ENCODE measurements at places on chromosomes 1 and 21.

- no peak for DNase-seq
Measured at GRCh38 chr1:161069731-161070270, at the start of gene ARHGAP30. Gene ARHGAP30, minus strand, starts transcription at chr1:161069891. Its CDS starts 267 bp downstream, at chr1:161069624.

- no peak for DNase-seq
Measured at GRCh38 chr1:72397786-72398185, 115.4 kb upstream of the NEGR1 start.

GRCh38 chr1:186845576-186846210 lies 16.9 kb downstream of the PLA2G4A start:
- DNase-seq = no peak

DNA sequence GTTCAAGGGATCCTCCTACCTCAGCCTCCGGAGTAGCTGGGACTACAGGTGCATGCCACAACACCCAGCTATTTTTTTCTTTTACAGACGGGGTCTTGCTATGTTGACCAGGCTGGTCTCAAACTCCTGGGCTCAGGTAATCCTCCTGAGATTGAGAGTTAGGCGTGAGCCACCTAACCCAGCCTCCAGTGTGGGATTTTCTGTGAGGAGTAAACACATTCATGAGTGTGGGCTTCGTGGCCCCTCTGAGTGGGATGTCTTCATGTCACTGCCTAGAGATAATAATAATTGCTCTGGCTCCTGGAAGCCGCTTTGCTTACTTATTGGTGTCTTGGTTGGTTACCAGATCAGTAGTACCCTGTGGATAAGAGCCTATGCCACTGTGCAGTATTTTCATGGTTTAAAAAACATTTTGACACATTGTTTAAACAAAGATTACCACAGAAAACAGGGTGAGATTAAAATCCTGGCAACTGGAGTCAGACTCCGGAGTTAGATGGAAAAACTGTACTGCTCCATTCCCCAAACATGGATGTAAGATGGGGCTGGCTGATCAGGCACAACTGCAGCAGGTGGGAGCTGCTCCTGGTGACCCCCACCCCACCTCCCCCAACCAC lies 159.1 kb upstream of the RAB4A start:
- no peak for DNase-seq

GRCh38 chr1:55196433-55197035 lies 18.6 kb downstream of the USP24 start:
- DNase-seq = no peak

DNA sequence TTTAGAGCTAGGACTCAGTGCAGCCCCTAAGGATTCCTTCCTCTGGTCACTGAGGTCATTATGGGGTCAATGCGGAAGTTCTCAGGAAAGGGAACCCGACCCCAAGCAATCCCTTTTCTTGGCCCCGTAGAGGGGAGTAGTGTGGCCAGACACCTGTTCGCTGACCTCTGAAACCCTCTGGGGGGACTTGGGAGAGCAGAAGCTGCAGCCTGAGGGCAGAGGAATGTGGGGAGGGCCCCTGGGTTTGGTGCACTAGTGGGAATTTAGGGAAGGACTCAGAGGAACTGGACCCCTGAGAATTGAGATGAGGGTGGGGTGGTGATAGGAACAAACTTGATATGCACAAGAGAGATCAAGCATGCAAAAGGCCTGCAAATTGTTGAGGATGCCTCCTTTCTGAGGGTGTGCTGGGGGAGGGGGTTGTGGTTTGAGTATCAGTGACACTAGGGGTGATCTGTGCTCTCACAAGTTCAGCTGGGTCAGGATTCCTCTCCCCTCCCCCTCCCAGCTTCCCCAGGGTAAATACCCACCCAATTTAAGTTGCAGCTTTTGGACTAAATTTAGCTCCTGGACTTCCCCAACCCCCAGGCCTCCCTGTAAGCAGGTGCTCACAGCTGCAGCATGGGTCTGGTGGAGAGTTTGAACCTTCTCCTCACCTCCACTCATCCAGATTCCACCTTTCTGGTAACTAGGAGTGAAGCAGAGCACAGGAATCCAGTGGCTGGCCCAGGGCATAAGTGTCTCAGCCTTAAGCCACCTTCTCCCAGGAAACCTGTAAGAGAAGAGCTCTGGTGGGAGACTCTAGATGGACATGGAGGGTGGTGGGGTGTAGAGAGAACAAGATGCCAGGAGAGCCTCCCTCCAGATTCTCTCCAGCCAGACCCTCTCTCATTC lies 13.5 kb downstream of the ADAMTSL4 start:
- DNase-seq = no peak

- DNase-seq = no peak
Measured at GRCh38 chr1:151711044-151711800, 5.4 kb downstream of the CELF3 start.

- no peak for DNase-seq
Measured at GRCh38 chr1:183808296-183809027, 3.5 kb downstream of the RGL1 start.

DNA sequence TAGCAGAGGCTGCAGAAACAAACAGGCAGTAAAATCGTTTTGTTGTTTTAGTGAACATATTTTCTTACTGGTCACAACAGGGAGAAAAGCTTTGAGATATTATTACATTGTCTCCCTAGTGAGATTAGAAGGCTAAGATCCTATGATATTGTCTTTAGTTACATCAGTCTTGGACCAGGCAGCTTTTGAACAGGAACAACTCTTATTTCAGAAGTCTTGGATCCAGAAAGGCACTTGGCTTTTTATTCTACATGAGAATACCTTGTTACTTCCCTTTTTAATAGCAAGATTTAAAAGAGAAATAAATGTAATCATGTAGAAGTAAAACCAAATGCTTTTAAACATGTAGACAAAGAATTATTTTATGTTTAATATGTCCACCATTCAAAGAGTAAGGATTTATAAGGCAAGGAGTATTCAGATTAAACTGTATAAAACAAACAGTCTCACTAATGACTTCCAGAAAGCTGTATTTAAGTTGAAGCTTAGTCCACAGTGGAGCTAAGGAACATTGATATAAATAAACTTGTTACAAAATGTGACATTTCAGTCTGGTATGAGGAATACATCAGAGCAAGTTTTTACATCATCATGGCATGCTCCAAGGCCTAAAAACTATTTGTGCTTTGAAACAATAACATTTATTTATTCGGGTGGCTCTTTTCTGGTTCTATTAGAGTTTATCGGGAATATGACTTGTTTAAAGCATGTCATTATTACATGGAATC lies 72.2 kb downstream of the PHTF1 start:
- no peak for DNase-seq

- no peak for DNase-seq
Measured at GRCh38 chr1:100328133-100328532, 24.2 kb upstream of the CDC14A start.

- DNase-seq = no peak
Measured at GRCh38 chr1:211742272-211742671, 66.9 kb upstream of the NEK2 start.

DNA sequence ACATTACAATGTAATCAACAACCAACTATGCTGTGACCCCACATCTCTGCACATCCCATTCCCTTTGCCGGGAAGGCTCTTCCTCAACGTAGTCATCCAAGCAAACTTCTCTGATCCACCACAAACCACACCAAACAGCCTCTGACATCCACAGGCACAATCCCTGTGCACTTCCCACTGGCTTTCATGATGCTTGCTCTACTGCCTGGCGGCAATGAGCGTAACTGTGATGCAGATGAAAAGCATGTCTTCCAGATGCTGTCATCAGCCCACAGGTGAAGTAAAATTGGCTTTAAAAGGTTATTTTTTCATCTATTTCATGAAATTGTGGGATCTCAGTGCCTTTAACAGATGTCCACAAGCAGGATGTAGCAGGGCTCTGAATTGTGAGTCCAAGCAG lies 635.2 kb downstream of the SMYD3 start:
- no peak for DNase-seq

GRCh38 chr1:33270808-33271465 lies 14.6 kb downstream of the ZNF362 start:
- no peak for DNase-seq

- DNase-seq = no peak
Measured at GRCh38 chr1:6614019-6614928, 743 bp downstream of the PHF13 start.

All from NCI-H1930 (cell line).